ENCODE measurements at places on chromosomes 5 and 9.

GRCh38 chr5:135829681-135830383 is 4.6 kb upstream of the SLC25A48 start:
- DNase-seq: peak; percentile 37

- peak; percentile 89 for DNase-seq
These were observed 1.4 kb upstream of the CIZ1 start for GRCh38 chr9:128192601-128193371.

DNA sequence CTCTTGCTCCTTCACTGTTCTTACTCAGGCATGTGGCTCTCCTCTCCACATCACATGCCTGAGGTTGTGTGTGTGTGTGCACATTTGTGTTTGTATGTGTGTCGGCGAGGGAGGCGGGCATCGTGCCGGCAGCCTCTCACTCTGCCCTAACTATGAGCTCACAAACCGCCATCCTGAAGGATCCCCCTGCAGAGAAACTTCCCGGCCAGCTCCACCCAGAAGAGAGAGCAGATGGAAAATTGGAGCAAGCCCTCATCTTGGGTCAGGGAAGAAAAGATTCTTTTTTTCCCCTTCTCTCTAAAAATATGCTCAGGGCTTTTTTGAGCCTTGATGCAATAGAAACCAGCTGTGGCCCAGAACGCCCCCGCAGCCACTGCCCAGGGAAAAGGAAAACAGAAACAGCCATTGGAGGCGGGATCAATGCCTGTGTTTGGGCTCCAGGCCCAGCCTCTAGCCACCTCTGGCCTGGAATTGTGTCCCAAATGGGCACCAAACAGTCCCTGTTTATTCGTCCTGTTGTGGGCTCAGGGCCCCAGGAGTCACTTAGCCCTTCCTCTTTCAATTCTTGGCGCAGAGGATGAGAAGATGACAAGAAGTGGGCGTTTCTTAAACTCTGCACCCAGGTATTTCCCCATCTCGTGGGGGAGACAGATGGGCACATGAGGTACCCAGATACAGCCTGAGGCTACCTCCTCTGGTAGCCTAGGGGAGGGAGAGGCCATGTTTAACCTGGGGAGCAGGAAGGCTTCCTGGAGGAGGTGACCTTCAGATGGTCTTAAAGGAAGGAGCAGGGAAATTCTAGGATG is 151.5 kb downstream of the RGS3 start:
- DNase-seq: no peak

DNA sequence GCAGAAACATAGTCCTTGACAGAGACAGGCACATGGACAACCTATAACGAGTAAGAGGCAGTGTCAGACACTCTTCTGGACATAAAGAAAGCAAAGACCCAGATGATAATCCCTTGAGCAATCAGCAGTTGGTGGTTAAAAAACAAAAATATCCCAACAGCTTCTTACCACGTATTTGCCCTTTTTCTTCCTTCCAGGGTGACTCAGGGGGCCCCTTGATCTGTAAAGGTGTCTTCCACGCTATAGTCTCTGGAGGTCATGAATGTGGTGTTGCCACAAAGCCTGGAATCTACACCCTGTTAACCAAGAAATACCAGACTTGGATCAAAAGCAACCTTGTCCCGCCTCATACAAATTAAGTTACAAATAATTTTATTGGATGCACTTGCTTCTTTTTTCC is 9.5 kb downstream of the GZMK start:
- peak; percentile 7 for DNase-seq

DNA sequence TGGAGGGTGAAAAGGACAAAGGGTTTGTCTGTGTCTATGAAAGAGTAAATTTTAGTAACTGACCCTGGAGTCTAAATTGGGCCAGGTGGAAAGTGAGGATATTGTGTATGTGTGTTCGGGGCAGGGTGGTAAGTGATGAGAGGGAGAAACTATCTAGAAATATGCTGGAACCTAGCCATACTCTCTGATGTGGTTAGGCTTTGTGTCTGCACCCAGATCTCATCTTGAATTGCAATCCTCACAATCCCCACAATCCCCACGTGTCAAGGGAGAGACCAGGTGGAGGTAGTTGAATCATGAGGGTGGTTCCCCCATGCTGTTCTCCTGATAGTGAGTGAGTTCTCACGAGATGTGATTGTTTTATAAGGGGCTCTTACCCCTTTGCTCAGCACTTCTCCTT is 60.6 kb downstream of the COMMD10 start:
- no peak for DNase-seq

DNA sequence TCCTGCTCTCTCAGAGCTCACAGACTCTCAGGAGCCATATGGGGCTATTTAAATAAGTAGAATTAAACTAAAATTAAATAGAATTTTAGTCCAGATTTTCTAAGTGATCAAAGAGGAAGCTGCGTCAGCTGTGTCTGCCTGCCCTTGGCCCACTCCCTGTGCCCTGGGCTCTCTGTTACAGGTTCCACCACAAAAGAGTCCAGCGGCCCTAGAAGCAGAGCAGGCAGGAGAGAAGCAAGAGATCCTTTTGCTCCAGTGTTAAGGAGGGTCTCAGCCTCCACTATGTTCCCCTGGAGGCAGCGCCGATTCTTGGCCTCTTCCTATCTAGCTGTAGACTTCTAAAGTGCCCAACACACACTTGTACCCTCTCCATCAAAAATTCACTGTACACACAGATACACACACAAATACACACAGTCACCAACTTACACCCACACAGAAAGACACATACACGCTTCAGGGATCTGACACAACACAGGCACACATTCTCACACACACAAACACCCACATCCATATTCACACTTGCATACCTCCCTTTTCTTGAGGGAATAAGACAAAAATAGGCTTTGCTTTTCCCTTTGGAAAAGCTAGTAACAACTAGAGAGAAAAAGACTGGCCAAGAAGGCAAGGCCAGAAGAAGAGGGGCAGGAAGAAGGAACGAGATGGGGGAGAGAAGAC is 5.5 kb upstream of the TNIP1 start:
- DNase-seq: no peak

DNA sequence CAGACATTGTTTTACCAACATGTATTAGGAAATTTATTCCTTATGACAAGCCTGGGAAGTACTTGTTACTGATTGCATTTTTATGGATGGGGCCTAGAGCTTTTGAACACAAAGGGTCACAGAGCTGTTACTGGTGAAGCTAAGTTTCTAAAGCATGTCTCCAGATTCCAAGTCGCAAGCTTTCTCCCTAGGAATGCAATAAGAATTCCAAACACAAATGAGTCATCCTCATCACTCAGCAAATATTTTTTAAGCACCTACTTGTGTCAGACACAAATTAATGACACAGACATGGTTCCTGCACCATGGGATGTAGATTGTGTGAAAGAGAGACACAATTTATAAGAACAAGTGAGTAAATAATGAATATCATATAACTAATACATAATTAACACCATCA is 11.0 kb upstream of the SH3RF2 start:
- DNase-seq: peak; percentile 87

DNA sequence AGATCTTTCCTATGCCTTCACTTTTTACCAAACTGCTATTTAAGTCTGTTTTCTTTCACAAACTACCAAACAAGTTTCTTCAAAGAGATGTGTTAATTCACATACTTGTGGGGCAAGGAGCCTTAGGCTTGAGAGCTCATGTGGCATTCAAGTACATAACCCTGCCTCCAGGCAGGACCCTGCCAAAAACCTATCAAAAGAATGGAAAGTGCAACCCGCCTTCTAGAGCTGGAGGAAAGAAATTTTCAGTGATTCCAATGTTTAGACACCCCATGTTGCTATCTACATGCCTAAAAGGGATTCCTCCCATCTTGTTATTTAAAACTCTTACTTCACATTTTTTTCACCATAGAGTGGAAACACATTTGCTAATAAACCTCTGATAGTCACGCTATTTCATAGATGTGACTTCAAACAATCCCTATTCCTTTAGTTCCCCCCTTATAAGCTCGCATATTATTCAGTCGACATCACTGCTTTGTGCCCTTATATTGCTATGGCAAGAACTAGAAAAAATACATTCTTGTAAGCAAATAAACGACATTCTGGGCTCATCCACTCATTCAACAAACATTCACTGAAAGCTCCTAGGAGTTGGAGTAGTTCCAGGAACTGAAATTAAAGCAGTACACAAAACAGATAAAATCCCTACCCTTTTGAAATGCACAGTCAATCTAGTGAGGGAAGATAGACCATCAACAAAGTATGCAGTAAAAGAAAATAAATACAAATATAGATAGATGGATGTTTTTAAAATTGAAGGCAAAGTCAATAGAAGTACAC is 518.1 kb downstream of the ELAVL2 start:
- DNase-seq: peak; percentile 27

All from amniotic epithelial cell (primary cell).